ENCODE measurements at places on chromosomes 6 and 20.

GRCh38 chr20:46293084-46293483, 15.2 kb downstream of the CDH22 start:
- DNase-seq: no peak

- DNase-seq: no peak
These were observed 46.1 kb upstream of the PBOV1 start for GRCh38 chr6:138264372-138264880.

- DNase-seq: no peak
These were observed 105.0 kb downstream of the MRPL14 start for GRCh38 chr6:44022296-44022661.

DNA sequence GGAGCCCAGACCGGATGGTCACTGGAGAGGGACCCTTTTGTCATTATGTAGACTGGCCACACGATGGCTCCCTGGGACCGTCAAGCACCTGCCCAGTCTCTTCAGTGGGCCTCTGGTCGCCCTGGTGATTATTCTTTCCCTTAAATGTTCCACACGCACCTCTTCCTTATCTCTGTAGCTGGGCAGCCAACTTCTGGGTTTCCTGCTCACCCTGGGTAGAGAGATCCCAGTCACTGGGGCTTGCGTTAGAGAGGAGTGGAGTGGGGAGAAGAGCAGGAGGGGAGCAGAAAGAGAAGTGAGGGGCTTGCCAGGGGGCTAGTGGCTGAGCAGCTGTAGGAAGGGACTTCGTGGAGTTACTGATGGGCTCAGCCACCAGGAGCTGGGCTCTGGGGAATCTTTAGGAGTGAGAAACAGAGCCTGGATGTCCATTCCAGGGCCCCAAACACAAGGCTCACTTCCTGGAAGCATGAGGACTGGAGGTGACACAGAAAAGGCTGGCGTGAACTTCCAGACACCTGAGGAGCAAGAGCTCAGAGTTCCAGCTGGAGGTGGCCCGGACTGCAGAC, 150.1 kb downstream of the DHX35 start:
- no peak for DNase-seq

GRCh38 chr20:45337367-45338120, 10.7 kb downstream of the SDC4 start:
- peak; percentile 46 for DNase-seq

GRCh38 chr6:108277295-108277694, 16.5 kb upstream of the SNX3 start:
- no peak for DNase-seq

GRCh38 chr6:10463491-10464481, 48.9 kb upstream of the TFAP2A start:
- DNase-seq: no peak

DNA sequence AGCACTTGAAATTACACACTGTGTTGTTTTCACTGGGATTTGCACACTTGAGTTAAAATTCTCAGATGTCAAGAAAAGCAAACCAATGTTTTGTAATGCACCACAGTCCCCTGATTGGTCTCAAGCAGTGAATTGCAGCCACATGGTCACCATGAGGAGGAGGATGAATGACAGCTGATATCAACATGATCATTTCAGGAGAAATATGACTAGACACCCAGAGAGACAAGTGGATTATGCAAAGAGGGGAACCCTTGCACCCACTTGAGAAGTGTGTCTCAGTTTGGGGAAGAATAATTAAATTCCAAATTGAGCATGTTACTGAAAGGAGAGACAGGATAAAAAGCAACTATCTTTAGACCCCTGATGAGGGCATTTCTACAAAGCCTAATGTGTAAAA, 69.3 kb downstream of the UST start:
- no peak for DNase-seq

DNA sequence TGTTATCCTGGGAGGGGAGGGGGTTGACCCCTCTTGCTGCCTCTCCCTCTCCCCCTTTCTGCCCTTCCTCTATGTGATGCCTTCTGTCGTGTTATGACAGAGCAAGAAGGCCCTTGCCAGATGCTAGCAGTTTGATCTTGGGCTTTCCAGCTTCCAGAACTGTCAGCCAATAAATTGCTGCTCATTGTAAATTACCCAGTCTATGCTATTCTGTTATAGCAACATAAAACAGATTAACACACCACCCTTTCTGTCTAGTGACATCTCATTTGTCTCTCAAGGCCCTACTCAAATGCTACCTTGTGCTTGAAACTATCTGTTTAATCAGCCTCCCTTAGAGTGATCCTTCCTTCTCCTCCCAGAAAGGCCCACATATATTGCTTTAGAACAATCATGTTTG, 16.4 kb upstream of the MAP3K4 start:
- DNase-seq: no peak

All from left ventricle myocardium inferior (tissue), 1 donor.